ENCODE measurements at places on chromosomes 3 and 15. TPM values are rescaled to one million over a fixed set of nuclear protein-coding genes. Genes with fewer than 3 reads are reported as not detected.

The USF3 gene
- polyA plus RNA-seq, result 8.2 TPM

The NANOGP8 gene
- not detected for polyA plus RNA-seq

The EFHB gene
- 2.2 TPM for polyA plus RNA-seq

The ANKRD63 gene
- polyA plus RNA-seq, result not detected

The ABI3BP gene
- polyA plus RNA-seq, result 9.0 TPM

The ARGFX gene
- not detected for polyA plus RNA-seq

The SKOR1 gene
- polyA plus RNA-seq, result not detected

The RTP4 gene
- polyA plus RNA-seq, result 3.5 TPM

The LIPC gene
- not detected for polyA plus RNA-seq

The IQCH gene
- polyA plus RNA-seq, result 2.9 TPM

The P2RY12 gene
- 0.56 TPM for polyA plus RNA-seq

The CCR3 gene
- not detected for polyA plus RNA-seq

The TP63 gene
- polyA plus RNA-seq, result 0.15 TPM

The SRP14 gene
- polyA plus RNA-seq, result 549 TPM

The FAM81A gene
- polyA plus RNA-seq, result 0.16 TPM

The CHRM5 gene
- not detected for polyA plus RNA-seq

The DNAJC17 gene
- 33.0 TPM for polyA plus RNA-seq

The SLC22A14 gene
- 0.07 TPM for polyA plus RNA-seq

The RPL22L1 gene
- polyA plus RNA-seq, result 143 TPM

The CLDN11 gene
- polyA plus RNA-seq, result 5.7 TPM

The ZNF662 gene
- 5.4 TPM for polyA plus RNA-seq

The TERC gene
- not detected for polyA plus RNA-seq

The ACKR2 gene
- 1.7 TPM for polyA plus RNA-seq

The RPL4 gene
- polyA plus RNA-seq, result 2,371 TPM

The SPTSSB gene
- polyA plus RNA-seq, result 0.13 TPM

The SLC22A13 gene
- 0.16 TPM for polyA plus RNA-seq

The P3H2 gene
- polyA plus RNA-seq, result 91.3 TPM

The CCDC191 gene
- polyA plus RNA-seq, result 7.7 TPM

The LRTM1 gene
- not detected for polyA plus RNA-seq

The KIF23 gene
- 3.2 TPM for polyA plus RNA-seq

The GASK1A gene
- polyA plus RNA-seq, result 2.4 TPM

The ADAMTS9 gene
- polyA plus RNA-seq, result 29.9 TPM

The PARP3 gene
- 56.3 TPM for polyA plus RNA-seq

The CAND2 gene
- 4.7 TPM for polyA plus RNA-seq

The WNT7A gene
- not detected for polyA plus RNA-seq

The SHF gene
- 19.2 TPM for polyA plus RNA-seq

The LMAN1L gene
- polyA plus RNA-seq, result 0.88 TPM

The PML gene
- 37.0 TPM for polyA plus RNA-seq

The GRAMD2A gene
- 0.64 TPM for polyA plus RNA-seq

The KLF15 gene
- 8.3 TPM for polyA plus RNA-seq

The FETUB gene
- polyA plus RNA-seq, result not detected

The UPK1B gene
- polyA plus RNA-seq, result not detected

The ACP3 gene
- polyA plus RNA-seq, result 5.1 TPM

The TIMP4 gene
- polyA plus RNA-seq, result 6.8 TPM

The RUBCN gene
- polyA plus RNA-seq, result 13.4 TPM

The TICRR gene
- 0.16 TPM for polyA plus RNA-seq

The LRRIQ4 gene
- polyA plus RNA-seq, result 0.16 TPM

The OR5K2 gene
- not detected for polyA plus RNA-seq

The CHDH gene
- 3.0 TPM for polyA plus RNA-seq

The RARRES1 gene
- polyA plus RNA-seq, result 8.2 TPM

The EPHB1 gene
- polyA plus RNA-seq, result 0.10 TPM

Measured in adrenal gland (tissue), 19 donors.